ENCODE measurements at places on chromosomes 12 and 14.

DNA sequence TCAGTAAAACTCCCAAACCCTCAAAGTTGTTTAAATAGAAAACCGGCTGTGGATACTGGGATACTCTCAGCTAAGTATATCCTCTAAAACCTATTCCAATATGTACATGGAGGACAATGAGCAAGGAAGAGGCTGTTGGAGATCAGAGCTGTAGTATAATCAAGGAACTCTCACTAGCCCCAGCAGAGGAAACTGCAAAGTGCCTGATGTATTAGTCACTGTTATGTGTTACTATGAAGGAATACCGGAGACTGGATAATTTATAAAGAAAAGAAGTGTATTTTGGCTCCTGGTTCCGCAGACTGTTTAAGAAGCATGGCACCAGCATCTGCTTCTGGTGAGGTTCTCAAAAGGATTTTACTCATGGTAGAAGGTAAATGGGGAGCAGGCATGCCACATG is 65.6 kb upstream of the RPL10L start:
- DNase-seq = no peak

GRCh38 chr14:38208618-38209562 is 1.2 kb downstream of the SSTR1 start:
- no peak for DNase-seq

DNA sequence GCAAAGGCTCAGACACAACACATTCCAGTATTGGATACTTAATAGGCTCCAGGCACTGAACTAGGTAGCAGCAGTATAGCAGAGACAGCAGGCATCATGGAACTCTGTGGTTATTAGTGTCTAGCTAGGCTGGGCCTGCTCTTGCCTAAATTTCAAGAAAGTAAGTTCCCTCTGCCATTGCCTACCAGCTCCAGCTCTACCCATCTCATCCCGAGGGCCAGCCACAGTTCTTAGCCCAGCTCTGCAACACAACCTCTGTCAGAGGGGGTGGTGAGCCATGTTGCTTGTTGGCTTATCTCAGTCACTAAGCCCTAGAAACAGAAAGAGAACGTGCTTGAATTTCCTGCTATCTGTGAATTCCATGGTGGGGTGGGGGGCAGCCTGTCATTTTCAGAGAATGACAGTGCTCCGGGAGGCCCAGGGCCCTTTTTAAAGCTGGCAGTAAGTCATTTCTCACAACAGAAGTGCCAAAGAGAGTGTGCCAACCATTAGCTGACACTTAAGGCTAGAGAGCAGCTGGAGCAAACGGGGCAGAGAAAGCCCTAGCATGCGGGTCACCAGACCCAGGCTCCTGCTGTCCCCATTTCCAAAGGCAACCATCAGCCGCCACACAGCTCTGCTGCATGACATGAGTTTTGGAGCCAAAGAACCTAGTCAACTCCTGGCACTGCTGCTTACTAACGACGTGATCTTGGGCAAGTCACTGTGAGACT is 105.9 kb downstream of the PRMT8 start:
- DNase-seq = no peak

GRCh38 chr12:27807063-27807703 is 27.1 kb upstream of the MANSC4 start:
- no peak for DNase-seq

- DNase-seq = no peak
Measured at GRCh38 chr12:59030415-59030814, 110.1 kb upstream of the LRIG3 start.

- DNase-seq = no peak
Measured at GRCh38 chr14:68956724-68957123, 22.4 kb downstream of the ACTN1 start.

GRCh38 chr14:69789118-69789640 is 7.9 kb downstream of the SLC10A1 start:
- no peak for DNase-seq

DNA sequence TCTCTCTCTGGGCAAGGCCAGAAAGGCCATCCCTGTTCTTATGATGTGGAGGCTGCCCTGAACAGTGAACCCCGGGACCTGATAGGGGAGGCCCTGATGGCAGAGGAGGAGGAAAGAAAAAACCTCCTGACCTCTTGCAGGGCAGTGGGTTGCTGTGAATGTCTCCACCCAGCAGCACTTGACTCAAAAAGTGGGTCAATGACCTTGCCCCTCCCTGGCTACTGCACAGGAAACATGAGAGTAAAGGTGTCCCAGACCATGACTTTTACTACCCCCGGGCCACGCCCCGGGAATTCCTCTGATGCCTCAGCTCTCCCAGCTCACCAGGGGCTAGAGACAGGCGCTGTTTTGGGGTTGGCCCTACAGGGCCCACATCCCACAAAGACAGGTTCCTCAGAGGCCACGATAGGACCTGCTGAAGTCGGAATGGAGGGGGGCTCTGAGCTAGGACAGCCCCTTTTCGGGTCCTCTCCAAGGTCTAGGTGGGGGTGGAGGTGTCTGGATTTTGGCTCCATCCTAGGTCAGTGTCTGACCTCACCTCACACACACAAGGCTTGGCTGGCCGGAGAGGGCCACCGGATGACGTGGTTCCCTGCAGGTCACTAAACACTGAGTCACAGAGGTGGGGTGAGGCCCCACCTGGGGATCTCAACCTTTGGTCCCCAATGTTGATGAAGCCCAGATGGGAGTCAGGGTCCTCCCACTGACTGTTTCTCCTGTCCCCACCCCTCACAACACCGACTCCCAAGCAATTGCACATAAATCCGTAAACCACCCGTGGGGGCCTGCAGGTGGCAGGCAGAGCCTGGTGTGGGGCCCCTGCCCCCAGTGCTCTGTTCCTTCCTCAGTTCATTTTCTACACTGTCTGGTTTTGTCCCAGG is 1.6 kb downstream of the RHOF start:
- no peak for DNase-seq

GRCh38 chr14:64417055-64417770 is 29.1 kb downstream of the MTHFD1 start:
- DNase-seq = no peak

GRCh38 chr14:64841772-64842750 is 37.6 kb downstream of the SPTB start:
- no peak for DNase-seq

DNA sequence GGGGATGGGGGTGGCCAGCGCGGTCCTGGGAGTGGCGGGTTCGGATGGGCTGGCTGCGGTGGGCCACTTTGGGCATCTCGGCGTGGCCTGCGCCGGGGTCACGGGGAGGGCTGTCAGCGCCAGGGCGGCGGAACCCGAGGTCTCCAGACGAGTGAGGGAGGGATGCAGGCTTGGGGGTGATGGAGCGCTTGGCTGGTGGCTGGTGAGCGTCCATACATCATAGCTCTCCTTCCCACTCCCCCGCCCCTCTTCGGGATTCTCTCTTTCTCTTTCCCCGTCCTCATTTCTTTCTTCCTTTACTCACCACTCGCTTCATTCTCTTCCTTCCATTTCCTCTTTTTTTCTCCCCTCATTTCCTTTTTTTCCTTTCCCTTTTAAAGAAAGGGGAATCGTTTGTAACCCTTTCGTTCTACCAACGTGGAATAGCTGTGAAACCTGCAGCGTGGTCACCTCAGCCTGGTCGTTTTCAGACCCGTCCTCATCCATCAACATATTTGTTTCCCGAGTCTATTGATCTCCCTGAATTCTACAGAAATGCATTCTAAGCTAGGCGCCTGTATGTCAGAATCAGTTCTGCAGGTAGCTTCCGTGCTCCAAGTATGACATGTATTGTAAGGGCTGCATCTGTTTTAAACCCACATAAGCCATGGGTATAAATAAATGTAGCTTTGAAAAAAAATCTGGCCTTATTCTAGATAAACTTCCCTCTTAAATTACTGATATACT is 260.3 kb upstream of the E2F7 start:
- no peak for DNase-seq

DNA sequence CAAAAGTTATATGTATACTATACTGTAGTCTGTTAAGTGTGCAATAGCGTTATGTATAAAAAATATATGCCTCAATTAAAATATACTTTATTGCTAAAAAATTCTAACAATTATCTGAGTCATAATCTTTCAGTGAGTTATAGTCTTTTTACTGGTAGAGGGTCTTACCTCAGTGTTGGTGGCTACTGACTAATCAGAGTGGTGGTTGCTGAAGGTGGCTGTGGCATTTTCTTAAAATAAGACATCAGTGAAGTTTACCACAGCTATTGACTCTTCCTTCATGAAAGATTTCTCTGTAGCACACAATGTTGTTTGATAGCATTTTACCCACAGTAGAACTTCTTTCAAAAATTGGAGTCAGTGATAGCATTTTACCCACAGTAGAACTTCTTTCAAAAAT is 23.4 kb downstream of the POLR3B start:
- DNase-seq = no peak

DNA sequence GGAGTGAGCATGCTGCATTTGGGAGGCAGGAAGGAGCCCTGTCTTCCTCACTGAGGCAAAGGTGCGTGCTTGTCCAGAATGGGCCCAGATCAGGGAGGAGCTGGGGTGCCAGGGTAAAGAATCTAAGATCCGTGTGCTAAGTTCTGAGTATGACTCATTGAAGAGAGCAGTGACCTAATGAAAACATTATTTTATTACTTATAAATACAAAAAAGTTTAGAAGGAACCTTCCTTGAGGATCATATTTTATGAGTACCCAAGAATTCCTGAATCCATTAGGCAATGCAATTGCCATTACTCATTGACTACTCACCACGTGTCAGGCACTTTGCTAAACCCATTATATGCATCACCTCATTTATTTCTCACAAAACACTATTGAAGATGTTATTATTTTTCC is 264.7 kb downstream of the EGLN3 start:
- no peak for DNase-seq

GRCh38 chr12:53532524-53533445 is 25.5 kb upstream of the NPFF start:
- no peak for DNase-seq

GRCh38 chr14:52824462-52824861 is 33.1 kb upstream of the GNPNAT1 start:
- no peak for DNase-seq

- DNase-seq = no peak
Measured at GRCh38 chr12:122505419-122506051, 4.8 kb upstream of the ZCCHC8 start.

- DNase-seq = no peak
Measured at GRCh38 chr12:67671892-67672291, 23.3 kb downstream of the DYRK2 start.

GRCh38 chr12:51189790-51190355 is 16.9 kb upstream of the TFCP2 start:
- DNase-seq = no peak

DNA sequence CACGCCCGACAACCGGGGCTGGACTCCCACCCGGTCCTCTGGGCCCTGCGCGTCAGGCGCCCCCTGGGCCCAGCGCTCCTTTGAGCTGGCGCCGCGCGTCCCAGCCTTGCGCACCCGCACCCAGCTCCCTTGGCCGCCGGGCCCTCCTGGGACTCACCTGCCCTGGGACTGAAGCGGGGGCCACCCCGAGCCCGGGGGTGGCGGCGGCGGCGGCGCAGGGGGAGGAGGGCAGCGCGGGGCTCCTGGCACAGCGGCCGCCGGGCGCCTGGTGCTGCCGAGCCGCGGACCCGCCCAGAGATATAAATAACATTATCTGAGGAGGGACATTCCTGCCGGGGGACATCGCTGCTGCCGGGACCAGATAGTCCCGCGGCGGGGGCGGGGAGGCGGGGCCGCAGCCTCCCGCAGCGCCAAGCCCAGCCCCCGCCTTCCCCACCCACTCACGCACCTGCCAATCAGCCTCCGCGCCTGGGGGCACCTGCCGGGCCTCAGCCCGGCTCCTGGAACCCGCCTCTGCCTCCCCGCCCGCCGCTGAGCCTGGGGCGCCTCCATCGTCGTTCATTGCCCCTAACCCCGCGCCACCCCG is at the start of gene SPTB:
TSS of gene SPTB (minus strand) at position 273 of the 586 bp plus-strand sequence. CDS start 56,813 bp downstream, outside the sequence.
- no peak for DNase-seq

GRCh38 chr14:93893661-93894261 is 33.4 kb upstream of the FAM181A start:
- DNase-seq = no peak

- DNase-seq = no peak
Measured at GRCh38 chr14:41668356-41668755, 61.7 kb downstream of the LRFN5 start.

Data from GF-D8 (cell line).